ENCODE measurements at places on chromosomes 12 and 14.

DNA sequence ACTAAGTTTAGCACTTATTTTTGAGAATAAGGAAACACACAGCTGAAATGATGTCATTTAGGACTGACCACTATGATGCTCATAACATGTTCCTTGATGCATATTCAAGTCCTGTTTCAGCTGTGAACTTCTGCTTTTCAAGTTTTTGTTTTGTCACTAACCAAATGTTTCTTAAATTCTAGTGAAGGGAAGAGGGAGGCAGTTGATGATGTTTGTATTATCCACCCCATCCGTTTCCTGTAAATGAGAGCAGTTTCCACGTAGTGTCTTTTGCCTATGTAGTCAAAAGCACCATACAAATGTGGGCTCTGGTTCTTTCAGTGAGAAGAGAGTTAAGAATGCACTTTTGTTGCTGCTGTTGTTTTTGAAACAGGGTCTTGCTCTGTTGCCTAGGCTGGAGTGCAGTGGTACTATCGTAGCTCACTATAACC is 491.8 kb downstream of the PCNX1 start:
- no peak for DNase-seq

DNA sequence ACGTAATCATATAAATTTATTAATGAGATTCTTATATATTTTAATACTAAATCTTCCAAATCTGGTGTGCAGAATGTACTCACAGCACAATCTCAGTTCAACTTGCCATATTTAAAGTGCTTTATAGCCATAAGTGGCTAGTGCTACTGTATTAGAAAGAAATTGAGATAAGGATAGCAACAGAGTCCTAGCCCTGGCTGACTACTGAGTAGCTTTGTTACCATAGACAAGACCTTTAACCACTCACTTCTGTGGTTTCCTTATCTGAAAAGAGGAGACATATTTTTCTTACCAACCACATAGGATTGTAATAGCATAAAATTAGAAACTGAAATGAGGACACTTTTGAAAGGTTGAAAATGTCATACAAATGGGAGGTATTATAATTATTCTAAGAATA is 2.0 kb upstream of the CHURC1 start:
- DNase-seq, result no peak

GRCh38 chr14:53032161-53032803 is 81.4 kb upstream of the FERMT2 start:
- DNase-seq, result no peak

GRCh38 chr12:108907839-108908351 is 28.0 kb downstream of the DAO start:
- DNase-seq, result no peak

GRCh38 chr14:96065661-96066459 is 26.7 kb downstream of the C14orf132 start:
- DNase-seq, result no peak

- no peak for DNase-seq
Measured at GRCh38 chr12:112133418-112133817, 8.1 kb downstream of the TRAFD1 start.

DNA sequence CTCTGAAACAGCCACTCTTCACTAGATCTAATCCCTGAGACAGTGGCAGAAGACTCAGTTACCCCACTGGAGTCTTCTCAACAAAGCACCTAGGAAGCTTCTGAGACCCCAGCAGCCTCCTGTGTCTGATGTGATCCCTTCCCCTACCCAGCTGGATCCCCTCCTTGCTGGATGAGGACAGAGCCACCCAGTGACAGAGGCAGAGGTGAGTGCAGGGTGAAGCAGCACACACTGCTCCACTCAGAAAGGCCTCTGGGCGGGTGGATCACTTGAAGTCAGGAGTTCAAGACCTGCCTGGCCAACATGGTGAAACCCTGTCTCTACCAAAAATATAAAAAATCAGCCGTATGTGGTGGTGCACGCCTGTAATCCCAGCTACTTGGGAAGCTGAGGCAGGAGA is 2.7 kb downstream of the SPRYD3 start:
- DNase-seq, result no peak

- no peak for DNase-seq
Measured at GRCh38 chr12:96392397-96392796, 7.8 kb downstream of the CDK17 start.

- no peak for DNase-seq
Measured at GRCh38 chr14:100438271-100438670, 115.1 kb downstream of the SLC25A47 start.

GRCh38 chr14:70618314-70618713 is 17.9 kb upstream of the MED6 start:
- DNase-seq, result no peak

DNA sequence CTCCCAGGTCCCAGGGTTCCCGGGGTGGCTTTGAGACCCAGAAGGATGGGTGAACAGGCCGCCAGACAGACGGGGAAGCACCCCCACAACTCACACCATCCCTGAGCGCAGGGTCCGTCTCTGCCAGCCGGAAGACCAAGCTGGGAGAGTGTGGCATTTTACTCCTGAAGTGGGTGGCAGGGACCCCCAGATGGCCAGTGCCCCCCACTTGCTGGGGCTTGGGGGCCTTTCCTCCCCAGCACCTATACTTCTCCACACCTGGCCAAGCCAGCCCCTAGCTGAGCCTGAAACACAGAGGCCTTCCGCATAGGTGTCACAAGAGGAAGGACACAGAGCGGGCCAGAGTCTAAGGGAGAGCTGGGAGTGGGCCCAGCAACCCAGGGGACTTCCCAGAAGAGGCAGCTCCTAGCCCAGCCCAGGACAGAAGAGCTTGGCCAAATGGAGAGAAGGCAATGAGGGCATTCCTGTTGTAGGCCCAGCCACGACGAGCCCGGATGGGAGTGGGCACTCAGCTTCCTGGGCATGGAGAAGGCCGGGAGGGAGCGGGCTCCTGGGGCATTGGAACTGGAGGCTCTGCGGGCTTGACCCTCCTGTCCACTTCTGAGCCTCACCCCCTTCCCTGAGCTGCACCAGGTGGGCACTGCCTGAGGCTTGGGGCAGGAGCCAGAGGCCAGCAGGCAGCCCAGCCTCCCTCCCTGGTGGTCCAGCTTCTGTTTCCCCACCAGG is 3.3 kb downstream of the AHNAK2 start:
- DNase-seq, result no peak

DNA sequence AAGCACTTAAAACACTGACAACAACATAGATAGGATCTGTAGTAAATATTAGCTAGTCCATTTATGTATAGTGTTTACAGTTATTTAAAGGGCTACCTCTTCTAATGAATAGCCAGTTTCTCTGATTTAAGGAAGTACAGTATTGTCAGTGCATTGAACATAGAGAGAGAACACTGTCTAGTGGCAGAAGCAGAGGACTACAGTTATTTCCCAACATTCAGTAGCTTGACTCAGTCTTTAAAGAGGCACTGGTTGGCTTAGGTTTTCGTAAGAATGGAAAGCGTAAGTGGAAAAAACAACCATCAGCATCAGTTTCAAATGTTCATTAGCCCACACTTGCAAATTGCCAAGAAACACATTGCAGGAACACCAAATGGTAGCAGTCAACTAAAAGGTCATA is 125.0 kb upstream of the HMGA2 start:
- no peak for DNase-seq

- no peak for DNase-seq
Measured at GRCh38 chr12:62865065-62865464, 69.9 kb downstream of the PPM1H start.

DNA sequence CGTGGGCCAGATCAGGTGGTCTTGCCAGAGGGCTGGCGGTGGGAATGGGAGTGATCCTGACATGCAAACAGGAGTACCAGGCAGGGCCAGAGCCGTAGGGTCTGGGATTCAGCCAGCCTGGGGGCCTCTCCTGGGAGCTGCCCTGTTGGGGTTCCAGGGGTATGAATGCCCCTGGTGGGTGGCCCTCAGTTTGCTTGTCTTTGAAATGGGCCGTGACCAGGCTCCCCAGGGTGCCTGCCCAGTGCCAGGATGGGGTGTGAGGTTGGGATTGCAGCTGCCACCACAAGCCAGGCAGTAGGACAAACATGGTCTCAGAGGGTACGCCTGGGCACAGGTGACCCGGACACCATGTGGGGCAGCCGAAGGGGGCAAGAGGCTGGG is 168.8 kb downstream of the KIF26A start:
- no peak for DNase-seq

DNA sequence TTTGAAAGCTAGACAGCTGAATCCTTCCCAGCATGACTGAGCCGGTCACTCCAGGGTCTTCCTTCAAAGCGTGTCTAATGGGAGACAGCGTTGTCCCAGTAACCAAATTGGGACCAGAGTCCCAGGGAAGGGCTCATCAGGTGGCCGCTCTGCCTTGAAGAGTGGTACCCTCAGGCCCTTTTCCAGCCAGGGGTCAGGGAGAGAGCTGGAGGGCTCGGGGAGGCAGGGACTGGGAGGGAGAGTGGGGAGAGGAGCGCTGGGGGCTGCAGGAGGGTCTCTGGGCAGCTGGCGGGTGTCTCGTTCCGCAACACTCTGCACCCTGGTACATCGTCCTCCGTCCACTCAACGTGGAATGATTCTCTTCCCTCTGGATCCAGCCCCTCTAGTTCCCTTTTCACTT is 1.6 kb upstream of the RTL1 start:
- no peak for DNase-seq

DNA sequence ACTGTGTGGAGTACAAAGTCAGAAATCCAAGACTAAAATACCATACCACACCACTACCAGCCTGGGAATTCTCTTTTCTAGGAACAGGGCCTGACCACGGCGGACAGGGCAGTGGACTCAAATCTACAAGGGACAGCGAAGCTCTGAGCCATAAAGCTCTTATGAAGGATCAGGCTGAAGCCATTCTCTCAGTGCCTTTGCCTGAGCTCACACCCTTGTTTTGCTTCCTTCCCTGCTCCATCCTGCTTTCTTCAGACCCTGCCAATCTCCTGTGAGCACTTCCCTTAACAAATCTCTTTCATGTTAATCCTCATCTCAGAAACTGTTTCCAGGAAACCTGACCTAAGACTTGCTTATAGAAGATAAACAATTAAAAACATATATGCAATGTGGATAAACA is 398.5 kb downstream of the MDGA2 start:
- DNase-seq, result no peak

DNA sequence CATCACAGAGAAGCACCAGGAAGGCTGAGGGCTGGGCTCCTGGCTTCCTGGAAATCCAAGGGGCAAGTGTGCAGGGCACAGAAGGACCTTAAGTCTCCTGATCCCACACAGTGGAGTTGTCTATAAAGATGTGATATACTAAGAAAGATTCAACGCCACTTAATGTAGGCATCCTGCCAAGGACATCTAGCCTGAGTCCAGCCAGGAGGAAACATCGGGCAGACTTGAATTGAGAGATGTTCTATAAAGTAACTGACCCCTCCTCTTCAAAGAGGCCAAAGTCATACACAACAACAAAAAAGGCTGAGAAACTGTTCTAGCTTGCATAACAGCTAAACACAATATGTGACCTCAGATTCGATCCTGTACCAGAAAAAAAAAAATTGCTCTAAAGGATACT is 299.5 kb upstream of the NOS1 start:
- no peak for DNase-seq

DNA sequence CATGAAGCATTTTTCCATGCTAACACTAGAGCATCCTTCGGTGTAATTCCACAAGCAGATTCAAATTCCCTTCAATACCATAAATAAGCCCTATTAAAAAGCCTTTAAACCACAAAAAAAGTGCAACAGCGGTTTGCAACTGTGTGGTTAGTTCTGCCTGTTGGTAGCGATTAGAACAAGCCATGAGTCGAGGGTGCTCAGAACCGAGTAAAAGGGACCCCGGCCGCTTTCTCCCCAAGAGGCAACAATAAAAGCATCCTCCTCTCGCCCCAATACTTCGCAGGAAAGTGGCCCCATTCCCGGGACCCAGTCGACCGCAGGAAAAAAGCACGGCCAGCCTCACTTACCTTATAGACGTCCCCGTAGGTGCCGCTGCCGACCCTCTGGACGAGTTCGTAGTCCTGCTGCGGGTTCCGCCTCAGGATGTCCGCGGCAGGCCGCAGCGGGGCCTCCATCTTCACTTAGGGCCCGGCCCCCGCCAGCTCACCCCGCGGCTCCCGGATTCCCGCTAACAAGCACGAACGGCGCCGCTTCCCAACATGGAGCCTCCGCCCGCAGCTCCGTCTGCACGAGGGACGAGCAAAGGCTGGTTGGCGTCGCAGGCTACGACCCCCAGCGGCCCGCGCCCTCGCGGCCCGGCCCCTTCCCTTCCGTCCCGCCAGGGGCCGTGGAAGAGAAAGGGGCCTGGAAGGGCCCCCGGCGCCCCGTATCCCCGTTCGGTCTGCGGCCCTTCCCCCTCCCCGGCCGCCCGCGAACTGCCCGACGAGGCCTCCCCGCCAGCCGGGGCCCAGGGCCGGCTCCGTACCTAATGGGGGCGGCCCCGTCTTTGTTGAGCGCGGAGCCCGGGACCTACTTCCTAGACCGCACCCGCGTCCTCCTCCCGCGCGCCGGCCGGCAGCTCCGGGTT is 521 bp downstream of the MAP4K5 start:
- DNase-seq, result no peak

- no peak for DNase-seq
Measured at GRCh38 chr12:104472748-104473147, 16.0 kb downstream of the CHST11 start.

DNA sequence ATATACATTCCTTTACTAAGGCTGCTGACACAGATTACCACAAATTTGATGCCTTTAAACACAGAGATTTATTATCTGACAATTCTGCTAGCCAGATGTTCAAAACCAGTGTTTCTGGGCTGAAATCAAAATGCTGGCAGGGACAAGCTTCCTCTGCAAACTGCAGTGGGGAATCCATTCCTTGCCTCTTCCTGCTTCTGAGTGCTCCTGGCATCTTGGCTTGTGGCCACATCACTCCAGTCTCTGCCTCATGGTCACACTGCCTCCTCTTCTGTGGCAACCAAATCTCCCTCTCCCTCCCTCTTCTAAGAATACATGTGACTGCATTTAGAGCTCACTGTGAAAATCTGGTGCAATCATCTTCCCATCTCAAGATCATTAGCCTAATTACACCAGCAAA is 235.7 kb downstream of the TTC8 start:
- no peak for DNase-seq

GRCh38 chr14:56474419-56475022 is 105.1 kb upstream of the TMEM260 start:
- DNase-seq, result no peak

DNA sequence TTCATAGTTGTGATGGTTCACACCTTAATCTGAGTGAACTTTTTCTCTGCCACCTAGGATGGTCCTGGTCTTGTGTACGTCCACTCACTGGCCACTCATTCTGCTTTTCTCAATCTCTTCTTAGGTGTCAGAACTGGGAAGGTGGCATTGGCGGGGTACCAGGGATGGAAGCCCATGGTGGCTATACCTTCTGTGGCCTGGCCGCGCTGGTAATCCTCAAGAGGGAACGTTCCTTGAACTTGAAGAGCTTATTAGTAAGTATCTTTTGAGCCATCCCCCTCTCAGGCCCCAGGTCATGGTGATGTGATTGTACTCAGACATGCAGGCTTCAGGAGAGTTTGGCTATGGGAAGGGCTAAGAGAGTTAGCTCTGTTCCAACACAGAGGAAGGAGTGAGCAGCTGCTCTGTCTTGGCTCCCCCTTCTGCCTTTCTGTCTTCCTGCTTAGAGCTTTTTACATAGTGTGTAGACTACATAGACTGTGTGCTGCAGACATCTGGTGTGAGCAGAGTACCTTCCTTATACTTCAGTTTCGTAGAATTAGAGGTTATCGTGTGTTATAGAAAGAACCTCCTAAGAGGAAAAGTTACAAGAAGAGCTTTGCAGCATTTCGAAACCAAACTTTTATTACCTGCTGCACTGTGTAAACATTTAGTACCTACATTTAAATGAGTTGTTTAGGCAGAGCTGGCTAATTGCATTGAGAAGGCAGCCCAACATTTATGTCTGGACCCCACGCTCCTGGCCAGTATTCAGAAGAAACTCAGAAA is 54.2 kb downstream of the FNTB start:
- no peak for DNase-seq

- DNase-seq, result no peak
Measured at GRCh38 chr14:21910260-21910659, 236.6 kb upstream of the OR4E1 start.

GRCh38 chr14:105102893-105103292 is 37.7 kb upstream of the GPR132 start:
- no peak for DNase-seq
